ENCODE measurements at places on chromosomes 5 and 9. TPM values are rescaled to one million over a fixed set of nuclear protein-coding genes. Genes with fewer than 3 reads are reported as not detected.

PLAC8L1 gene
- total RNA-seq, result 0.20 TPM

GPR151 gene
- not detected for total RNA-seq

CREBRF gene
- total RNA-seq, result 10.2 TPM

TRIP13 gene
- total RNA-seq, result 29.8 TPM

PRRT1B gene
- not detected for total RNA-seq

SPATA31D4 gene
- total RNA-seq, result not detected

PIGO gene
- 12.1 TPM for total RNA-seq

MPDZ gene
- 26.8 TPM for total RNA-seq

GOLGA1 gene
- total RNA-seq, result 7.3 TPM

C9orf50 gene
- not detected for total RNA-seq

SUSD3 gene
- total RNA-seq, result 4.0 TPM

FPGS gene
- total RNA-seq, result 96.0 TPM

SPARC gene
- 817 TPM for total RNA-seq

SHISAL2B gene
- total RNA-seq, result not detected

CCDC69 gene
- 5.1 TPM for total RNA-seq

IRX4 gene
- 1.1 TPM for total RNA-seq

ST8SIA4 gene
- total RNA-seq, result 0.78 TPM

PLEKHG4B gene
- total RNA-seq, result not detected

KCNIP1 gene
- not detected for total RNA-seq

HACD4 gene
- 3.7 TPM for total RNA-seq

TBC1D2 gene
- total RNA-seq, result 22.7 TPM

HSD17B3 gene
- total RNA-seq, result not detected

CTNND2 gene
- under 0.01 TPM for total RNA-seq

FOXD4L4 gene
- not detected for total RNA-seq

EQTN gene
- total RNA-seq, result not detected

BAAT gene
- total RNA-seq, result under 0.01 TPM

PCDHGB4 gene
- 5.9 TPM for total RNA-seq

DOCK8 gene
- total RNA-seq, result under 0.01 TPM

SMIM3 gene
- total RNA-seq, result 101 TPM

PDE6A gene
- not detected for total RNA-seq

LCN1 gene
- total RNA-seq, result not detected

ADRA1B gene
- total RNA-seq, result 0.37 TPM

AFAP1L1 gene
- 8.2 TPM for total RNA-seq

CMYA5 gene
- 0.59 TPM for total RNA-seq

HAVCR2 gene
- 3.3 TPM for total RNA-seq

SIGMAR1 gene
- total RNA-seq, result 124 TPM

SLC27A6 gene
- total RNA-seq, result under 0.01 TPM

PNPLA7 gene
- total RNA-seq, result 0.98 TPM

HEMGN gene
- total RNA-seq, result not detected

RAD23B gene
- 150 TPM for total RNA-seq

LRRC70 gene
- 0.98 TPM for total RNA-seq

ASPN gene
- 0.78 TPM for total RNA-seq

P4HA2 gene
- total RNA-seq, result 69.0 TPM

SHC3 gene
- 2.6 TPM for total RNA-seq

SLC45A2 gene
- 0.20 TPM for total RNA-seq

NSUN2 gene
- total RNA-seq, result 54.2 TPM

HOMER1 gene
- 5.5 TPM for total RNA-seq

ROR2 gene
- total RNA-seq, result 0.78 TPM

STPG3 gene
- not detected for total RNA-seq

SLC23A1 gene
- total RNA-seq, result not detected

RRAGA gene
- total RNA-seq, result 54.0 TPM

EGFLAM gene
- total RNA-seq, result 18.2 TPM

CPEB4 gene
- 10.3 TPM for total RNA-seq
